ENCODE measurements at places on chromosomes 7 and 10.

- DNase-seq, result no peak
Measured at GRCh38 chr7:91201442-91202113, 62.7 kb upstream of the FZD1 start.

DNA sequence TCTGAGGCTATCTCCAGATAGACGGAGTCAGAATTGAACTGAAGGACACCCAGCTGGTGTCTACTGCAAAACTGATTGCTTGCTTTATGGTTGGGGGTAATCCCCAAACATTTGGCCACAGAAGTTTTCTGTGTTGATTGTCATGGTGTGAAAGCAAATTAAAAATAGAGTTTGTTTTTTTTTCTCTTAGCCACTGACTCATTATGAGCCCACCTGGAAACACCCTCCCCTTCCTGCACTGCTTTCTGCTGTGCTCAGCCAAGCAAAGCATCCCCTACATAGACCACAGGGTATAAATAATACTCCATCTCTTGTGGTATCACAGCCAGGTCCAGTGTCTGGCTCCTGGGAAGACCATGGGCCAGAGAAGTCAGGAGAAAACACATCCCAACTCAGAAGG, 6.5 kb upstream of the VWC2 start:
- DNase-seq, result no peak

DNA sequence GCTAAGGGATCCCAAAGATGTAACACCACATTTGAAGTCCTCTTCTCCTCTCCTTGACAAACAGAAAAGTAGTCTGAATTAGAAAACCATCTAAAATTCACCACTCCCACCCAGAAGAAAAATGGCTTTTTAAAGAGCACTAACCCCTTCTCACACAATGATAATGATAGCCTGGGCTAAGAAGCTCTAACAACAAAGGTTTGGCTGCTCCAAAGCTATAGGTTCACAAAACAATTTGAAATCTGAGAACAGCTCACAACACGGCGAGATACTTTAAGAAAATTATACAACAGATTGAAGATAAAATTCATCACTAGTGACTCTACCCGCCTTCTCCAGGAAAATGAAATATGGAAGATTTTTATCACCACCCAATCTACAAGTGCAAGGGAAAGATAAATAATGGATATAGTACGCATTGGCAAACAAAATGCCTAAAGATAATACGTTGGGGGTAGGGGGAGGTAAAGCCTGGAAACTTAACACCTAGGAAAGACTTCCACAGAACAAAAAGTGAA, 7.4 kb downstream of the ITGB1 start:
- no peak for DNase-seq

- no peak for DNase-seq
Measured at GRCh38 chr7:14936554-14936953, 34.0 kb upstream of the DGKB start.

GRCh38 chr7:105489409-105489808, 32.7 kb downstream of the PUS7 start:
- no peak for DNase-seq

DNA sequence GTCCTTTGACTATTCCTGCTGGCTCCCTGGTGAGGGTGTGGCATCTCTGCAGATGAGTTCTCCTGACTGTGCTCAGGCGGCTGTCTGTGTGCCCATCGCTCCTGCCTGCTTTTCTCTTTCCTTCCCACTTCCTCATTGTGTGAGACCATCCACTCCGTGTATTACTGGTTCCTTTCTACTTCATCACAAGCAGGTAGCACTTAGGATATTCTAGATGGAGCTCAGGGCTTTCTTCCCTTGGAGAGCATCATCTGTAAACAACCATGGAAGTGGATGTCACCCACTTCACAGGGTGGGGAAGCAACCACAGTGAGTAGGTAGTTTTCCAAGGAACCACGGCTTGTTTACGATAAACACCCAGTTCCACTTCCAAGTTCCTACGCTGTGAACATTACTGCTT, 15.7 kb downstream of the DNAJB6 start:
- DNase-seq, result no peak

GRCh38 chr10:86601956-86602602, 52.3 kb upstream of the OPN4 start:
- DNase-seq, result no peak

- DNase-seq, result no peak
Measured at GRCh38 chr10:43188702-43189101, 50.5 kb downstream of the CSGALNACT2 start.

GRCh38 chr10:80530251-80530650, 7.5 kb upstream of the SH2D4B start:
- no peak for DNase-seq

- no peak for DNase-seq
Measured at GRCh38 chr7:77550586-77550985, 13.5 kb downstream of the PTPN12 start.

- no peak for DNase-seq
Measured at GRCh38 chr10:58241346-58241745, 26.3 kb downstream of the IPMK start.

GRCh38 chr10:18527687-18528086, 123.7 kb downstream of the NSUN6 start:
- DNase-seq, result no peak

DNA sequence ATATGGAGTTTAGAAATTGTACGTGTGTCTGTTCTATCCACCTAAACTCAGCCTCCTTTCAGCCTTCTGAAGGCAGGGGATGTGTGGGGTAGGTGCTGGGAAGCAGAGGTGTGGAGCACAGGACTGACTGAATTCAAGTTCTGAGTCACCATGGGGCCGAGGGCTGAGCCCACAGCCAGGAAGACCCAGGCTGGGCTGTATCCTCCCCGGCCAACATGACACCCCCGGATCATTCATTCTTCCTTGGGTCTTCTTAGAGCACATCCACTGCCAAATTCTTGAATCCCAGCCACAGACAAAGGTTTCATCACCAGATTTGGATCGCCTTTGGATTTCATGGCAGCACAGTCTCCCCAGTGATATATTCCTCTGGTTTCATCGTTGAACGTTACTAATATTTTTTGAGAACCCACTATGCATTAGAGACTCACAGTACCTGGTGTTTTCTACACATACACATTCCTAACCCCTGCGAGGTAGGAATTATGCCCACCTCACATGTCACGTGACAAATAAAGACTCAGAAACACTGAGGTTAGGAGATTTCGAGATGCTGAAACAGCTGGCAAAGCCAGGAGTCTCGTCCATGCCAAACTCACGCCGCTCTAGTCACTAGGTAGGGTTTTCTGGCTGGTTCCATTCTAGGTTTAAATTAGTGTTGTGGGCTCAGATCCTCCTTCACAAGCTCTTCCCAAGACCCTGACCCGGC, 26.9 kb downstream of the CCDC3 start:
- DNase-seq, result no peak

GRCh38 chr10:112622786-112623185, 175.8 kb downstream of the VTI1A start:
- no peak for DNase-seq

DNA sequence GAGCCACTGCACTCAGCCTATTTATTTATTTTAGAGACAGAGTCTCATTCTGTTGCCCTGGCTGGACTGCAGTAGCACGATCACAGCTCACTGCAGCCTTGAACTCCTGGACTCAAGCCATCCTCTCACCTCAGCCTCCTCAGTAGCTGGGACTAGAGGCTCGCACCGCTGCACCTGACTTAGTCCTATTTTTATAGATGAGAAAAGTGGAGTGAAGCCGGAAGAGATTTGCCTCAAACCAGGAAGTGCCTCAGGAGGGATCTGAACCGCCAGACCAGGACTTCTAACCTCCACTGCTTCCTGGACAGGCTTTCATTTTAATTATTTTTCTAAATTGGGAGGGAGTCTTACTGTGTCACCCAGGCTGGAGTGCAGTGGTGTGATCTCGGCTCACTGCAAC, 17.5 kb upstream of the CLIP2 start:
- no peak for DNase-seq

DNA sequence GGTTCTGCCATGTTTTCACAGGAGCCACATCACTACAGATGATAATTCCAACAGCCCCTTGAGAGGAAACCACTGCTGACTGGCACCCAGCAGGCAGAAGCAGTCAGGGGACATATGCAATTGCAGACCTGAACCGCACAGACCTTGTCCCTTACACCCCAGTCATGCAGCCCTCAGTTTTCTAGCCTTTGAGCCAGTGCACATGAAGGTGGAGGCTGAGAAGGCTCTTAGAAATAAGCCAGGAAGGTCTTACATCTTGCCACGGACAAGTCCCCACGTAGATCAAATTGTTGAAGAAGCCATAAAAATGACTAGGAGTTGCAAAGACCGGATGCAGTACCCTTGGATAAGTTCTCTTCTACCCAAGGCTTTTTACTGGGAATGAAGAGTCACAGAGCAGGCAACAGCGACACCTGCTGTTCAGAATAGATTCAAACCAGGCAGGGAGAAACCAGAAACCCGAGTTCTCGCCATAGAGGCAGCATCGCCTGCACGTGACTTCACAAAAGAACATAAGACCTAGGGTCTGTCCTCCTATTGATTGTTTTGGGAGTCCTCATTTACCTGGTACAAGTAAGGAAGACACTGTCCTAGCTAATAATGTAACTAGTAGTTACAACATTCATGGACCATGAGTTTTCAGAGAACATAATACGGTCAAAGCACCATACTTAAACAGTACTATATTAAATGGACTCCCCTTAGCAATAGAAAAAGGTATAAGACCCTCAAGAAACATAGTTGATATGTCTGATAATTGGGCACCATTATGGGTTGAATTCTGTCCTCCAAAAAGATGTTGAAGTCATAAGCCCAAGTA, 11.1 kb downstream of the STEAP1B start:
- peak; percentile 92 for DNase-seq

DNA sequence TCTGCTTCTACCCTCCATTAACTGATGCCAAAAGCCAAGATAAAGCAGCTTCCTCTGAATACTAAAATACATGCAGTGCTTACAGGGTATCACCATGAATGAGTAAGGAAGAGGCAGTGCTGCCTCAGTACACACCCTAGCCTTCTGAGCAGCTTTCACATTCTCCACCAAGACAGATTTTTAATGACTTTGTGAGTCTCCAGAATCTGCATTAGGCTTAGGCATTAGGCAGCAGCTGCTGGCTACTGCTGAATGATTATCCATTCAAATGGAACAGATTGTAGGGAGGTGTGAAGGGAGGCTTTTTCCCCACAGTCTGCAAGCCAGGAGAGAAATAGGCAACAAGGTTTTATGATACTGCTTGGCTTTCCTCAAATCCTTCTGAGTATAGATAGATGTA, 1226.7 kb upstream of the LRRN3 start:
- DNase-seq, result no peak

- DNase-seq, result no peak
Measured at GRCh38 chr10:3173171-3173878, 743 bp upstream of the PITRM1 start.

- DNase-seq, result no peak
Measured at GRCh38 chr7:36283711-36284130, 105.9 kb upstream of the ANLN start.

DNA sequence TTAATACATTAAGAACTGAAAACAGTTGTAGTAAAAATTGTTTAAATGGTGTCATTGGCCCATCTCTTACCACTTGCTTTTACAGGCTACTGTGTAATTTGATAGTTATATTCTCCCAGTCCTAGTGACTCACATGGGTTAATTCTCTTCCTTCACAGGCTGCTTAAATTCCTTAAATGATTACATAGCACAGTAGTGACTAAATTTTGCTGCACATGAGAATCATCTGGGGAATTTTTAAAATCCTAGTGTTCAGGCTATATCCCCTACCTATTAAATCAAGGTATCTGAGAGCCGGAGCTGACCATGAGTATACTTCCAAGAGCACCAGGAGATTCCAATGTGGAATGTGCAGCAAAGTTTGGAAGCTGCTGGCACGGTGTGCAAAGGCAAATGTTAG, 45.3 kb upstream of the ZNF800 start:
- no peak for DNase-seq

- no peak for DNase-seq
Measured at GRCh38 chr10:103473261-103473671, 5.8 kb downstream of the CALHM3 start.

DNA sequence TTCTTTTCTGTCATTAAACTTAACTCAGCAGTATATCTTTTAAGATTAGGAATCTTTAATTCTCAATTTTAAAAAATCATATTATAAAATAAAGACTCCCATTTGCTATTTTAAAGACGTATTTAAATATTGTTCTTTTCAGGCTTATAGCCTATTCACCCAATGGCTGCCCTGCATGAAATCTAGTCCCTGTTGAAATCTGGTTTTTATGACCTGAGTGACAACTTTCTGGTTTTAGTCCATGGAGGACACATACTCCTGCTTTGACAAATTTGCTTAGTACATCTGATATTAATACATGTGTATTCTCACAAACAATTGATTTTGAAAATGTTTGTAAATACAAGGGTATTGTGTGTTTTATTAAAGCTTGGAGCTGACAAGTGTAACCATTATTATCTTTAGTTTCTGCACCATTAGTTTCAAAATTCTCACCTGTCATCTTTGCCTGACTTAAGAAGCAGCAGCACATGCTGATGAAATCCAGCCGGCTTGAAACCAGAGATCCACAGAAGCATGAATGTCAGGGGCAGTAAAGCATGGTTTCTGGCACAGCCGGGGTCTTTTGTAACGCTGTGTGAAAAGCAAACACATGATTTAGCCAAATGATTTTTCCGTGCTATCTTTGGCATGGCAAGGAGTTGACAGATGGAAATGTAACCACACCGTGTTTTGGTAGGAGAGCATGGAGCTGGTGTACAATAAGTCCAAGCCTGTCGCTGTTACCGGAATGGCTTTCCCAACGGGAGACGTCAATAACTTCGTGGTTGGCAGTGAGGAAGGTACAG, 262.8 kb downstream of the DYNC1I1 start:
- DNase-seq, result peak; percentile 2

- DNase-seq, result no peak
Measured at GRCh38 chr7:102064361-102065025, 222.2 kb upstream of the SH2B2 start.

DNA sequence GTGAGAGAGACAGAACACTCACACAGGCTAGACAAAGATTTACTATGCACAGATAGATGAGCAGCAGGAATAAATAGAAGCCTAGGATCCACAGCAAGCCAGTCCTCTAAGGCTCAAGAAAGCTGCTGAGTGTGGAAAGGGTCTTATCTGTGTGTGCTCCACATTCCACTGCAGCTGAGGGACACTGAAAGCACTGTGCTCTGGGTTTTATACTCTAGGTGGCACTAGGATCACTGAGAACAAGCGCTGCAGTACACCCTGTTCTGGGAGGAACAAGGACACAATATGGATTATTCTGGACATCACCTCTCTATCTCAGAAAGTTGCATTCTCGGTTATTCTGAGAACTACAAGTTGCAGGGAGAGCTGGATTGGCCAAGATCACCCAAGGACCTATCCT, 4.9 kb upstream of the KLHL7 start:
- no peak for DNase-seq

- no peak for DNase-seq
Measured at GRCh38 chr7:71974611-71975010, 437.5 kb downstream of the CALN1 start.

DNA sequence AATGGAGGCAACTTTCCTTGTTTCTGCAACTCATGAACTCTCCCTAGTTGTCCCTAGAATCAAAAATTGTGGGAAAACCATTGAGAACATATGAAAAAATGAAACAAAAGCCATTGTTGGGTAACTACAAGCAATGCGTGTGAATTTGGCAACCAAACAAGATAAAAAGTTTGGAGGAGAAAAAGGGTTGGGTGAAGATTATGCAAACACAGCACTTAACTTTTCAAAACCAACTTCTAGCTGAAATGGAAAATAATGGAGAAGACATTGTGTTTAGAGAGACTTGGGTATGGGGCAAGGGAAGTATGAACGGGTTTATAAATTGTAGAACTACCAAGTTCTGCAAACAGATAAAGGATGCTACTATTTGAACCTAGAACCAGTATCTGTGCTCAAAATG, 89.0 kb upstream of the SVIL start:
- DNase-seq, result no peak

GRCh38 chr7:916291-916941, 38.1 kb downstream of the ADAP1 start:
- no peak for DNase-seq

GRCh38 chr10:79223091-79224048, 123.9 kb upstream of the PPIF start:
- no peak for DNase-seq
